Fibroblast of pulmonary artery (primary cell): ENCODE measurements at places on chromosomes 3 and 15.

GRCh38 chr3:158369279-158369678, 201.7 kb upstream of the MLF1 start:
- DNase-seq, result no peak

GRCh38 chr3:160486459-160486869, 36.9 kb upstream of the TRIM59 start:
- peak; percentile 69 for DNase-seq

GRCh38 chr3:65664931-65665330, 373.8 kb downstream of the MAGI1 start:
- no peak for DNase-seq

DNA sequence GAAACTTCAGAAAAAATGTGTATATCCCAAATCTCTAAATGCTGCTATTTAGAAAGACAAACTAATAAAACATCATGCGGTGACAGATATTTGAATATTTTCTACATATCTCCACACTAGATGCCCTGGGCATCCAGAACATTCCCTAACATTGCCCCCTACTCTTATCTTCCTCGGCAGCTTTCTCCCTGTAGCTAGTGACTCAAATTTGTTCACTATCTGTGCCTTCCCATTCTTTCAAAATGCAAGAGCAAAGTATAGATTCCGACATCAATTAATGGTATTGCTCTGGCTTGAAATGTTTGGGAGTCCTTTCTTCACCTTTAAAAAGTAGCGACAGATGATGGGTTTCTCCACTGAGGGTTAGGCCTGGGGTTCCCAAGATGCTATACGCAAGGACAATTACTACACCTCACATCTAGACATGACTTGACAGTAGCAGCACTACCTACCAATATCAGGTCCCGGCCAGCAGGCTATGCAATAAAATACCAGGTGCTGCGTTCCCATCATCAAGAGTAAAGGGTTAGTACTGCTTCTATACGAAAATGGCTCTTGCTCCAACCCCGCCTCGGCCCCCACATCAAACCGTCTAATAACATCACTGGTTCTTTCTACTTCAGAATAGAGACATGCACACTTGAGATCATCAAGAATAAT, 631 bp downstream of the UBR1 start:
- peak; percentile 13 for DNase-seq

GRCh38 chr3:191217301-191217700, 18.3 kb downstream of the OSTN start:
- peak; percentile 29 for DNase-seq

DNA sequence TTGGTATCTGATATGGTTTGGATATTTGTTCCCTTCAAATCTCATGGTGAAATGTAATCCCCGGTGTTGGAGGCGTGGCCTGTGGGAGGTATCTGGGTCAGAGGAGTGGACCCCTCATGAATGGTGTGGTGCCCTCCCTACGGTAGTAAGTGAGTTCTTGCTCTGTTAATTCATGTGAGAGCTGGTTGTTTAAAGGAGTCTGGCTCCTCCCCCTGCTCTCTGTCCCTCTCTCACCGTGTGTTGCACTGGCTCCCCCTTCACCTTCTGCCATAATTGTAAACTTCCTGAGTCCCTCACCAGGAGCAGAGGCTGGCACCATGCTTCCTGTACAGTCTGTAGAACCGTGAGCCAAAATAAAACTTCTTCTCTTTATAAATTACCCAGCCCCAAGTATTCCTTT, 246.9 kb upstream of the AGTR1 start:
- no peak for DNase-seq
